ENCODE measurements at places on chromosomes 5 and 9.

GRCh38 chr5:148839960-148840359 lies 13.5 kb downstream of the ADRB2 start:
- no peak for DNase-seq

GRCh38 chr5:132825033-132825833 lies 5.2 kb downstream of the SHROOM1 start:
- no peak for DNase-seq

DNA sequence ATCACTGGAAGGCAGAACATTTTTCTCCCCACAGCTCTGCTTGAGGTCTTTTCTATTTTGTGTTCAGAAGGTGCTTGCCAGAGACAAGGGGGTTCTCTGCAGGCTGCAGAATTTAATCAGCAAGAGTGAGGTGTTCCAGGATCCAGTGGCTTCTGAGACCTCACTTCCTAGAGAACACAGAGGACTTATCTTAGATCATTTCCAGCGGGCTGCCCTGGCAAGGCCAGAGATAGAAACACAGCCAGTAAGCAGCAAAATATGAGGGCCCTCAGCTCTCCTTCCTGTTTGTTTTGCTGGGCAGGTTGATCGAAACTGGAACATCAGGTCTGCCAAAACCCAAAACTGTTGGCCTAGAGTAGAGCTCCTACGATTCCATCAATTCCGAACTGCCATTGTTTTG lies 187.3 kb downstream of the DIRAS2 start:
- DNase-seq: no peak

- DNase-seq: no peak
Observed at GRCh38 chr5:56464935-56465768, 232.0 kb upstream of the ANKRD55 start.

DNA sequence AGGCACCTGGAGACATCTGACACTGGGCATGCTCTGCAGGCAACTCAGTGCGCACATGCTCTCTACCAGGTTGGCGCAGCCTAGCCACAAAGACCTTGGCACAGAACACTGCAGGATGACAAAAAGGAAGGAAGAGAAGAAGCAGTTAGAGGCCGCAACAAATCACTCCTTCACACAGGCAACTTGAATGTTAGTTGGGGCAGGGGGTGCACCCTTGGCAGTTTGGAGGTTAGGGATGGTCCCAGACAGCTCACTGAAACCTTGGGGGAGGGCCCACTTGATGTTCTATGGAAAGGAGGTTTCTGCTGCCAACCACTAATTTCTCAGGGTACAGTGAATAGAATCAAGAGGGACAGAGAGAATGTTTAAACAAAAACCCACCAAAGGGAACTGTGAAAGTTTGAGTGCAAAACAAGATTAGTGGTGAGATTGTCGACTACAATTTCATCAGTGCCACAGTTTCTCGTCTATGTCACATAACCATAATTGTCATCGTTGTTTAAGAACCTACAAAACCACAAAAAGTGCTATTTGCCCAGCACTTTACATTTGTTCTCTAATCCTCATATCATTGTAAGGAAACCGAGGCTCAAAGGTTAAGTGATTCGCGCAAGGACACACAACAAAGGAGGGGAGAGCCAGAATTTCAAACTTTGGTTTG lies 48.7 kb downstream of the FBXW11 start:
- peak; percentile 44 for DNase-seq

- no peak for DNase-seq
Observed at GRCh38 chr5:61328791-61329549, 3.1 kb upstream of the ZSWIM6 start.

- no peak for DNase-seq
Observed at GRCh38 chr5:142304013-142304701, 20.7 kb downstream of the SPRY4 start.

DNA sequence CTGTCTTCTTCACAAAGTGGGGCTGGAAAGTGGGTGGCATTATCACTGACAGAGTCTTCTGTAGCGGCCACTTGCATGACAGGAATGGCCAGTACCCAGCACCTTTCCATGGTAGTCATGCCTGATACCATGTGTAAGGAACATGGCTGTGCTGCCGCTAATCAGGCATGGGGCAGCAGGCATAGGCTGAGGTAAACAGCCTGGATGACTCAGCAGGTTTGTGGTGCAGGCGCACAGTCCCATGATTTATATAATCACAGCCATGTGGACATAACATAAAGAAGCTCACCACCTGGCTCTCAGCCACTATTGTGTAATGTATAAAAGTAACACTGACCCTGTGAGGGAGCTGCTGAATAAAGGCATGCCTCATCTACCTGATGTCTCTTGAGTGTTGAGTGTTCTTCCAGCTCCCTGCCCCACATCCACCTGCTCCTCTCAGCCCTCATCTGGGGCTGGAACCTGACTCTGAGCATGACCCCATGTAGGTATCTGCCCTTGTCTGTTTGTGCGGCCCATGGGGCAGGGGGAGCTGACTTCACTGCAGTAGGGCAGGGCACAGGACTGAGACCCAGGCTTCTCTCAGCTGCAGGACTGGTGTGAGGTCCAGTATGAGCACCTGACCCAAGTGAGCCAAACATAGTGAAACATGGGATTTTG lies 13.2 kb upstream of the ICE1 start:
- DNase-seq: no peak

DNA sequence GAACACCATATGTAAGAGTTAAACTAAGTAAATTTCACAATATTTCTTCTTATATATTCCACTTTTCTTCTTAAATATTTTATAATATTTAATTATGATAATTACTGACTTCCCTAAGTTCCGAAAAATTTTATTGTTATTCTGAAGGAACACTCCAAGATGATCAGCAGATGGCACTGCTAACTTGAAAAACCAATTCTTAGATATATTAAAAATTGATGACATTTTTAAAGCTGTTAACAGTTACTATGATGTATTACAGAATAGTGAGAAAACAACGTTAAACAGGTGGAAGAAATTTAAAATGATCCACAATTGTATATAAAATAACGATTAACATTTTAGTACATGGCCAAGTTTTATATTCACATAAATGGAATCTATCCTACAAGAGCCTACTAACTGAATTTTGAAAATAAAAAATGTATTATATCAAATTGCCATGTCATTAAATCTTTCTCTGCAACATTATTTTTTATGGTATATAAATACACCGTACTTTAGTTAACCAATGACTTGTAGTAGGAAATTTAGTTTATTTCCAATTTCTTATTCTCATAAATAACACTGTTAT lies 30.1 kb upstream of the MUSK start:
- DNase-seq: no peak

DNA sequence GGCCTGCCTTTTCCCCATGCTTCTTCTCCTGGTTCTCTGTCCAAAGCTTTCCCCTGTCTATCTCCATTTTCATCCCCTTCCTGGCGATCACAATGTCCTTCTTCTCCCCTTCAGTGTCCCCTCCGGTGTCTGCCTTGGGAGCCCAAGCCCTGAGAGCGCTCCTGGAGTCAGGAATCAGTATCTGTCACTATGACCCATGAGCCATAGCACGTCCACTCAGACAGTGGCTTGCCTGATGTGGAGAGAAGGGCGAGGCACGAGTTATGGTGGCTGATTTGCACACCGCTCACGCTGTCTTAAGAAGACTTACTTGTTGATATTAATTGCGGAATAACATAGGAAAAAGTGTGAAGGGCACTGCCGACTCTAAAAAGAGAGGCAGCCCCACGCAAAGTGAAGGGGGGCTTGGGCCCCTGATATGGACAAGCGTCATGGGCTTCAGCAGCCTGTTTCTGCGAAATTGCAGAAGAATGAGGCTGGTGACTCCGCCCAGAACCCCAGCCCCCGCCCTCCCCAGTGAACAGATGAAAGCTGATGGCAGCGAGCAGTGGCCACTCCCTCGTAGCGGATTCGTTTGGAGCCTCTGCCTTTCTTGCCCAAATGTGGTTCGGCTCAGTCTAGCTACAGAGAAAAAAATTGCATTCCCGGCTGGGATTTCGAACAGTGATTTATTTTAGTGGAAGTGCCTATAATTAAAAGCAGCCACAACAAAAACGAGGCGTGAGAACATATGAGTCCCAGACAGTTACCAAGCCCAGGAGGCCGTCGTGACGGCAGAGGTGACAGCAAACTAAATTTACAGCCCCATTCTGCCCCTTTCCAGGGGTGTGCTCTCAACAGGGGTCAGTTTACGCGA lies 149.8 kb downstream of the ICE1 start:
- no peak for DNase-seq

DNA sequence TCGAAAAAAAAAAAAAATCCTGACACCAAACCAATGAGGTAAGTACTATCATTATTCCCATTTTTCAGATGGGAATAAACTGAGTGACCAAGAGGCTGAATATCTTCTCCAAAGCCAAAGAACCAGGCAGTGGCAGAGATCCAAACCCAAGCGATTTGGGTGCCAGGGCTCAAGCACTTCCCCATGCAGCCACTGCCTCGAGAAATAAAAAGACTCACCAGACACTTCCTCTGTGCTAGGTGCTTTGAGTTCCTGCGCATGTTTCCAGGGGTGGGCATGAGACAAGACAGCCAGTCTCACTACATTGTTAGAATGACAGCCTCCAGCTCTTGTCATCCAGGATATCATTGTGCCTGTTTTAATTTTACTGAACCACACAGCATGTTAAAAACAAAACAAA lies 2.3 kb upstream of the RPL26L1 start:
- no peak for DNase-seq

GRCh38 chr9:20015427-20015931 lies 226.6 kb upstream of the SLC24A2 start:
- no peak for DNase-seq

DNA sequence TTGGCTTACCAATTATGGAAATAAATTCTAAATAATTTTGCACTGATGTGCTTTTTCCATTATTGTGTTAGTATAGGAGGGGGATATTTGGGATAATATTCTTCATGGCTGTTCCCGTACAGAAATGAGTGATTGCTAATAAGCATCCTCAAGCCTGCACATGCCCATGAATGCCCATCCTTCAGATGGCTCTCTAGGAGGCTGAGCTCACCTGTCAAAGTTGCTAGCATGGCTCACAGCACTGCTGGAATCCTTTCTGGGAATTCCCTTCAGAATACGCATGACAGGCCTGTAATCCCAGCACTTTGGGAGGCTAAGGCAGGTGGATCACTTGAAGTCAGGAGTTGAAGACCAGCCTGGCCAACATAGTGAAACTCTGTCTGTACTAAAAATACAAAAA lies 124.1 kb downstream of the NXNL2 start:
- no peak for DNase-seq

GRCh38 chr5:69491027-69491426 lies 1.6 kb upstream of the OCLN start:
- no peak for DNase-seq

DNA sequence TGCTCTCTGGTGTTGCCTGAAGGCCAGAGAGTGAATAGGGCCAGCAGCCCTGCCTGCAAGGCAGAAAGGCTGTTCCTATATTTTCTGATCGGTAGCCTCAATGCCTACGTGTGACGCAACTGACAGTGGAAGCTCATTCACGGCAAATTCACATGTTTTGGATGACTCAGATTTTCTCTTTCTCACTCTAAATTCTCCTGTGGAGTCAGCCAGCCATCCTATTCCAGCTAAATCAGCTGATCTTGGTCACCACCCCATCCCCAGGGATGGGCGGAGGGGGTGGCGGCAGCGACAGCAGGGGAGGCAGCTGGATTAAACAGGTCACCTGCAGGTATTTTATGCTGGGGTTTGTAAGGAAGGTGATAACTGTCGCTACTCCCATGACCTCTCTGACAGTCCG lies 52.3 kb downstream of the ZNF510 start:
- no peak for DNase-seq

GRCh38 chr5:180831139-180832093 lies 28.8 kb upstream of the MGAT1 start:
- peak; percentile 55 for DNase-seq

DNA sequence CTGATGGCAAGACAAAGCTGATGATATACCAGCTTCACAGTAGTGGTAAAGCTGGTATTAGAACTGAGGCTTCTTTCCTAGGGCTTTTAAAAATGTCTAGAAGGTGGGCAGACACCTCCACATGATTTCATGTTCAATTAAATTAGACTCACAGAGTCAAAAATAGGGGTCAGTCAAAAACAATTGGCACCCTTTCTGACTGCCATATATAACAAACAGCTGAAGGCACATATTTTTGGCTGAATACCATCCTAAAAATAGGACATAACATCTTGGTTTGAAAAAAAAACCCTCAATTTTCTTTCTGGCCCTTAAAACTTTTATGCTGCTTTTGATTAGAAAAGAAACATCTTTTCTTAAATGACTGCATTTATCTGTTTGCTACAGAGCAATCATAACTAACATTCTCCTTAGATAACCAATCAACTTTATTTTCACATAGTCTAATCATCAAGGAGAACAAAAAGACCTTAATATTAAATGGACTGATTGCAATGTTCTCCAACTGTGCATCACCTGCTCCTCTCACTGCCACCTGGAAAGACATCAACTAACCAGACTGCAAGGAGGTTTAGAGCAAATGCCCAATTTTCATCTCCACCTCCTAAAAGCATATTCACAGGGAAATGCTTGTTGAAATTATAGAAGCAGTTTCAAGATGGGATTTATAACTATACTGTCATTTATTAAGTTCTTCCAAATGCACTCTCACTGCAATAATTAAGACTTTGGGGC lies 3.2 kb downstream of the SGTB start:
- no peak for DNase-seq

DNA sequence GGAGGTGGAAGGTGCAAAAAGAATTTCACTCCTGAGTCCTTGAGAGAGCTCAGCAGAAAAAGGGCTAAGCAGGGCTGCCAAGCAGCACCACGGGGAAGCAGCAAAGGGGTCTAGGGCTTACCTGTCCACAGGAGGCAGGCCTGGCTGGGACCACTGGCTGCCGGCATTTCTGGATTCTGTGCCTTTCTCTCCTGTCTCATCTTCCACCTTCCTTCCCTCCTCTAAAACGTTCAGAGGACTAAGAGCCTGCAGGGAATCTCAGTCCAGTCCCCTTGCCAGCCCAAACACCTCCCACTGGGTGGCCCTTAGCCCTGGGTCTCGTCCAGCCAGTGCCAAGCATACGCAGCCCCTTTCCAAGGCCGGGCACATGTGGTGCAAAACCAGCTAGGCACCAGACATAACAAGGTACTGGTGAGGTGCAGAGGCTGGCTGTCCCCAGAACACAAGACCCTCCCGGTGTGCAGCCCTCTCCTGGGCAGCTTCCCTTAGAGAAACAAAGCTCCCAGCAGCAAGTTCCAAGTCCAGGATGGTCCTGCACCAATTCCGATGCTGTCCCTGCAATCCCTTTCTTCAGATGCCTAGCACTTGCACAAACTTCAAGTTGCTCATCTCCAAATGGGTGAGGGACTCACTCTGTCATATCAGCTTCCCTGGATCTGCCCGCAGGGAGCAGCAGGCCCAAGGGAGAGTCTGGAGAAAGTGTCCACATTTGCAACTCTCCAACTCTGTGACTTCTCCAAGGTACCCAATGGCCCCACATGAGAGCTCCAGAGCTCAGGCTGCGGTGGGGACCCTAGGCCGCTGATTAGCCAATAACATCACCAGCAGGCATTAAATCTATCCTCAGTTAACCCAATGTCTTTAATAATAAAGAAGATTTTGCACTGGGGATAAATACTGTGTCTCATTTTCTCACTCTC lies 126.3 kb downstream of the C5orf15 start:
- no peak for DNase-seq

DNA sequence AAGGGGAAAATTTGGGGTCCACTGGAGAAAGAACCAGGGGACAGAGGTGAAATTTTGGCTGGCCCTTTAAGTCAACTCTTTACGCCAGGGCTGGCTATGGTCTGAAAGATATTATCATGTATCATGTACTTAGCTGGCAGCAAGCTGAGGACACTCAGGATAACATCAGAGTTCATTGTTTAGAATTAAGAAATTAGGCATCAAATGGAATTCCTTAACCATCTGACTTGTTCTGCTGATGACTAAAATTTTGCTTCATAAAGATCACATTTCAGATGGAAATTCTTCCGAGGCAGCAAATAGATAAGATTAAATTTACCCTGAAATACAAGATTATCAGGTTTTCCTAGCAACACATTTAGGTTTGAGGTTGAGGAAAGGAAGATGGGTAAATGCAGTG lies 269.4 kb upstream of the KLF9 start:
- no peak for DNase-seq
